ENCODE measurements at places on chromosomes 3 and 15. TPM values are rescaled to one million over a fixed set of nuclear protein-coding genes. Genes with fewer than 3 reads are reported as not detected.

ARGFX gene
- total RNA-seq, result not detected

KCNAB1 gene
- 4.7 TPM for total RNA-seq

GHRL gene
- 0.54 TPM for total RNA-seq

ANKRD34C gene
- under 0.01 TPM for total RNA-seq

SGO1 gene
- not detected for total RNA-seq

PARP14 gene
- 47.7 TPM for total RNA-seq

C3orf20 gene
- not detected for total RNA-seq

ATP13A5 gene
- total RNA-seq, result 1.8 TPM

DNA sequence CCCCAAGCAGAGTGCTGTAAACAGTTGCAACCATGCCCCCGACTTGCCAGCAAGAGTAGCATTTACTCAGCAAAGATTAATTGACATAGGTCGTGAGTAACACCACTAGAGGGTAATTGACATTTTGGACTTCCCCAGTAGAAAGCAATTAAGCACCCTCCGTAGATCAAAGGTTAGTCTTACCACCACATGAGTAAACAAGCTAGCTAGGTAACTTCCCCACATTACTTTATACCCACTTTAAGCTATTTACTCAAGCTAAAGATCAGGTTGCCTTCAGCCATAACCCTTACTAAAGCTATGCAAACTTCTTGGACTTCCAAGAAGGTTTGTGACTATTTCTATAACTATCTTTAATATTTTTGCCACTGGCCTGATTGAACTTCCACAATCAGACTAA, 1072.7 kb downstream of the OTOL1 start:
- DNase-seq, result no peak

GRCh38 chr3:133475245-133476010, 75.6 kb downstream of the BFSP2 start:
- DNase-seq, result no peak

DNA sequence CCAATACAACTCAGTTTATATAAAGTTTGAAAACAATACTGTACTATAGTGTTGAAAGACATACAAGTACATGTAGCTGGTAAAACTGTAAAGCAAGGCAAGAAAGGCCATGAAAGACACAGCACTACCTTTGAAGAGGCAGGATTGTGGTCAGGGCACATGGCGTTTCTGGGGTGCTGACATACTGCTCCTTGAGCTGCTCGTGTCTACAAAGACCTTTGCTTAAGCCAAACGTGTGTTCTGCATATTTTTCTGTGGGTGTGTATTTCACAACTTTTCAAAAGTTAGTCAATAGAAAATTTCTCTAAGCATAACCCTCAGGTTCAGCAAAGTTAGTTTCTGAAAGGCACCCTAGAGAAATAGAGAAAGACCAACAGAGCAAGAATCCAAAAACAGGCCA, 14.1 kb upstream of the TOPAZ1 start:
- DNase-seq, result no peak

DNA sequence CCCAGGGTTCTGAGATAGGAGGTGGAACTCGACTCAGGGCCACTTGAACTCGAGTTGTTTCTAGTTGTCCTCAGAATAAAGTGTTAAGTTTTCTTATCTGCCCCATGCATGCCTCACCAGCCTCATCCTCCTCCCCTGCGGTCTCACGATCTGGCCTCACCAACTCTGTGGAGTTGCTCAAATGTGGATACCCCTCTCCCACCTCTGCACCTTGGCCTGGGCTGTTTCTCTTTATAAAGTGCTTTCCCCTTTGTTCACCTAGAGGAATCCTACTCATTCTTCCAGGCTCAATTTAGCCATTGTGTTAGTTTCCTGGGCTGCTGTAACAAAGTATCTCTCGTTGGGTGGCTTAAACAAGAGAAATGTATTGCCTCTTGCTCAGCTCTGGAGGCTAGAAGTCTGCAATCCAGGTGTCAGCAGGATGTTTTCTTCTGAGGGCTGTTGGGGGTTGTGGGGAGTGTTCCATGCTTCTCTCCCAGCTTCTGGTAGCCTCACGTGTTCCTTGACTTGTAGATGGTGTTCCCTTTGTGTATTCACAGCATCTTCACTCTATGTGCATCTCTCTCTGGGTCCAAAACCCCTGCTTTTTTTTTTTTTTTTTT, 100.7 kb downstream of the MEX3B start:
- no peak for DNase-seq

- no peak for DNase-seq
Measured at GRCh38 chr3:125266971-125267370, 54.4 kb upstream of the SLC12A8 start.

- DNase-seq, result no peak
Measured at GRCh38 chr3:12832350-12833221, 8.8 kb downstream of the RPL32 start.

DNA sequence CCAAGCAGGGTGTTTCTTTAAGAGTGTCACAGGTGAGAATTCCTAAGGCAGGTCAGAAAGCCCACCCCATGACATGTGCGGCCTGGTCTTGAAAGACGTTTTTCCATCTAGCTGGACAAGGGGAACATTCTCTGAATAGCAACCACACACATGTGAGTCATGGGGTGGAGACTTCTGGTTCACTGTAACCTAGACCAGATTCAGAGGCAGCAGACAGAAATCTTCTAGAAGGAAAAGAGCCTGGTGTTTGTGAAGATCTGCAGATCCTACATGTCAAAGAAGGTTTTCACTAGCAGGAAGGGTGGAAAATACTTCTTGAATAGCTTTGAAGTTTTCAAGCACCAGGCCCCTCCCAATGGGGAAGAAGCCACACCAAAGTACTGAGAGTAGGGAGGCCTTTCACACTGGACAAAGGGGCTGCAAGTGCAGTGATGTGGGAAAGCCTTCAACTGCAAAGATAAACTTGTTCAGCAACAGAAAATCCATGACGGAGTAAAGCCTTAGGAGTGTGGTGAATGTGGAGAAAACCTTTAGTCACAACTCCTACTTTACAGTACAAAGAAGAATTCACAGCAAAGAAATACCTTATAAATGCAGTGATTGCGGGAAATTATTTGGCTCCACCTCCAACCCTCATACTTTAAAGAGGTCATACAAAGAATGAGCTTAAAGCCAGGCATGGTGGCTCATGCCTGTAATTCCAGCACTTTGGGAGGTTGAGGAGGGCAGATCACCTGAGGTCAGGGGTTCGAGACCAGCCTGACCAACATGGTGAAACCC, 17.6 kb downstream of the ADAM10 start:
- no peak for DNase-seq

DNA sequence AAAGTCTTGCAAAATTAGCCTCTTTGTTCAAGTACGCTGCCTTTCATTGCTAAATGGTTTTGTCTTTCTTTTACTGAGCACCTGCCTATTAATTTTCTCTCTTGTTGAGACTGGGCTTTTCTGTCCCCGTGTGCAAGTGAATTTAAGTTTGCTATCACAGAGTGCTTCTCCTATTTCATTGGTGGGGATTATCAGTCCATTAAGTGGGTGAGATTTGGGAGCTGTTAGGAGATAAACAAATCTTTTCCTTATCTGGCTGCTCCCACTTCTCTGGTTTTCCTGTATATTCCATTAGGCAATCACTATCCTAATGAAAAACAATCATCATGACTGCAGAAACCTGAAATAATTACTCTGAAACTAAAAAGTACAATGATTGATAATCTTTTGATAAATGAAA, 254.2 kb downstream of the NR1D2 start:
- DNase-seq, result no peak

GRCh38 chr15:56344336-56344735, 20.9 kb upstream of the TEX9 start:
- DNase-seq, result no peak

GRCh38 chr3:48514431-48515227, 10.7 kb upstream of the SHISA5 start:
- DNase-seq, result no peak

- DNase-seq, result no peak
Measured at GRCh38 chr3:197758512-197758911, 8.8 kb downstream of the FYTTD1 start.

- DNase-seq, result no peak
Measured at GRCh38 chr15:80414546-80415357, 10.6 kb downstream of the ARNT2 start.

DNA sequence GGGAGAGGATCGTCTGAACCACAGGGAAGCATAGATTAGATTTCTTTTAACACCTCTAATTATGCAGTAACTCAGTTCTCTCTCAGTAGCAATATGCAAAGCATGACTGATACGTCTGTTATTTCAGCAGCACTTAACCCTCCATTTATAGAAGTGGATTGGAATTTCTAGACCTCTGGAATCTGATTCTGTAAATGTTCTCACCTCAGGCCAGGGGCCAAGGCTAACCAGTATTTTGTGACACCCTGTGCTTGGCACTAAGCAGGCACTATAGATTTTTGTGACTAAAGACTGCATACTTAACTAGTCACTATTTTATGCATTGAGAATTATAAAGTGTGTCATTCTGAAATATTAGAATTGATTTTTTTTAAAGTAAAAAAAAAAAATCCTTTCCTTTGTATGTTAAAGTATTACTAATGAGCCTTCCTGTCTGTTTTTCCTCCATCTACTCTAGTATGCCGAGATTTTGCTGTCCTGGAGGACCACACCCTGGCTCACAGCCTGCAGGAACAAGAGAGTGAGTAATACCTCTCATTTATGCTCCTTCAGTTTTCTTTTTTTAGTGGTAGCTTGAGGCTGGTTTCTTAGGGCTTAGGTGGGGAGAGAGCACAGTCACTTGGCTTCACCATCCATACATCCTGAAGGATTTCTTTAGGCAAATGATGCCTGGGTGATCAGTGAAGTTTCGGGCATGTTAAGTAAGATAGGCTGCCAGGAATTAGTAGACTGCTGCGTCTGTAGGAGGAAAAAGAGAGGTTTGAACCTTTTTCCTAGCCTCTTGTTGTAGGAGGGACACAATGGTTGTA, 26.5 kb upstream of the UTS2B start:
- DNase-seq, result no peak

GRCh38 chr15:56672721-56673120, 60.6 kb downstream of the ZNF280D start:
- DNase-seq, result no peak

- peak; percentile 27 for DNase-seq
Measured at GRCh38 chr15:66323312-66323928, 30.1 kb downstream of the DIS3L start.
